ENCODE measurements at places on chromosomes 4 and X.

DNA sequence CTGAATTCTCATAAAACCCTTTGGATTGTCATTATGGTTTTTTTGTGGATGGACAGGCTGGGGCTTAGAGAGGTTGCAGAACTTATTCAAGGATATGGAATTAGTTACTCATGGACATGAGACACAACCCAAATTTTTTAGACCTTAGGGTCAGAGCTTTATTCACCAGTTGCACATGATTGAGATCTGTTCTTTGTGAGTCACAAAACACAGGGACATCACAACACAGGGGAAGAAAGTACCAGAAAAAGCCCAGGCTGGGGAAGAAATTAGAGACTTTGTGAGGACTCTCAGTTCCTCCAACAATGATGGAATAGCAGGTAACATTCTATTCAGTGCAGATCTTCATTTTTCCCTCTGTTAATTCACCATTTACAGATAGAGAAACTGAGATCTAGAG lies 602.4 kb upstream of the CPEB2 start:
- DNase-seq: no peak

DNA sequence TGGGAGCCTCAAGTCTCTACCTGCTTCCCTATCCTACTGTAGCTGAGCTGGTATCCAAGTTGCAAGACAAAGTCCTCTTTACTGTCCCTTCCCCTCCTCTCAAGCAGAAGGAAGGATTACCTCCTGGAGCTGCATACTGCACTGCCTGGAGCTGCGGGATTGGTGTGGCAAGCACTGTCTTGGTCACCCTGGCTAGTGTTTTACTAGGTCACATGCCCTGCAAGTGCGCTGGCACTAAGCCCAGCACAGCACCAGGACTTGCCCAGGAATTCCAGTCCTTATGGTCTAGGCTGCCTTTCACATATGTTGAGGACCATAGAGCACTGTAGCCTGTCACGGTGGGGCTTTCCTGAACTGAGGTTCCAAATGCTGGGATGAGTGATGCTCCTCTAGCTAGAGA lies 227.3 kb upstream of the ZC4H2 start:
- no peak for DNase-seq

DNA sequence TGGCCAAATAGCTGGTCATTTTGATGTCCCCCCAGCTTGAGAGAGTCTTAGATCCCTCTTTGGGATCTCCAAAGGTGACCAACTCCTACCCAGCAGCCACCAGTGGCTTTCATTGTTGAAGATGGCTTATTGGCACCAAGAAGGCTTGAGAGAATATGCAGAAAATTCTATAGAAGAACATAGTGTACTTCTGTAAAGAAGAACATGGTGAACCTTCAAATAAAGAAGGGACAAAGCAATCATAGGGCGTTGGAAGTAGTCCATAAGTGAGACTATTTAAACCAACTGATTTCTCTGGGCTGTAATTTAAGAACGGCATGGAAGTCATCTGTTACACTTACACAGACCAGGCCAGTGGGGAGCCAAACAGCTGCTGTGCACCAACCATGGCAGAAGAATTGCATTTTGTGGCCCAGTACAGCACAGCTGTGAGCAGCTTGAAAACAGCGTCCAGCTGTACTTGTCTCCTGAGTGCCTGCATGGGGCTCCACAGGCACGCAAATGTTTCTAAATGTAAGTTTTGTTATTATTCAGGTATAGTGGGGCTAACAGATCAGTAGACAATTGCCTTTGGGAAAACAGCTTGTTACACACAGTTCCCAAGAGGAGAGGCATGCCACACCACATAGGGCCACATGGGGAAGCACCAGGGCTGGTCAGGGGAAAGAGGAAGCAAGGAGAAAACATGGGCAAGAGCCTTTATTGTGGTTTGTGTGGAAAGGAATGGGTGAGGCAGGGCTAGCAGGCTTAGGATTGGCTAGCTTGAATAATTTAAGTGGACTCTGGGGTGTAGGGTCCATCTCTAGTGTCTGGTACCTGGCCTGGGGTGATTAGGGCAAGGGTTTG lies 125.0 kb downstream of the ARHGAP6 start:
- no peak for DNase-seq

- no peak for DNase-seq
These were observed 124.7 kb upstream of the LNX1 start for GRCh38 chr4:53716011-53716410.

DNA sequence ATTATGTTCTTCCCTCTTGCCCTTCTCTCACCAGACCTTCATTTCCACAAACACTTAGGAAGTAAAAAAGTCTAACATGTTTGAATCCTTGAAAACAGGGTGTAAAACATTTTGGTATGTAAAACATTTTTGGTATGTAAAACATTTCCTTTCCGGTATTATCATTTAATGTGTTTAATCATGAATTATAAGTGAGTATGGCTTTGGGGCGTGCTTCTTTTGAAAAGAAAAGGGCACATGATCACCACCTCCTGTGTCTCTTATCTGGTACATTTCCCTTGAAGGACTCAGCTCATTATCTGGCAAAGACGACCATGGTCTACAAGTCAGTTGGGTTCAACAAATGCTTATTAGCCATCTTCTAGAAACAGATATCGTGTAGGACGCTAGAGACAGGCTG lies 283.6 kb downstream of the FRMPD4 start:
- DNase-seq: no peak

GRCh38 chr4:106454021-106454420 lies 85.4 kb upstream of the GIMD1 start:
- no peak for DNase-seq

DNA sequence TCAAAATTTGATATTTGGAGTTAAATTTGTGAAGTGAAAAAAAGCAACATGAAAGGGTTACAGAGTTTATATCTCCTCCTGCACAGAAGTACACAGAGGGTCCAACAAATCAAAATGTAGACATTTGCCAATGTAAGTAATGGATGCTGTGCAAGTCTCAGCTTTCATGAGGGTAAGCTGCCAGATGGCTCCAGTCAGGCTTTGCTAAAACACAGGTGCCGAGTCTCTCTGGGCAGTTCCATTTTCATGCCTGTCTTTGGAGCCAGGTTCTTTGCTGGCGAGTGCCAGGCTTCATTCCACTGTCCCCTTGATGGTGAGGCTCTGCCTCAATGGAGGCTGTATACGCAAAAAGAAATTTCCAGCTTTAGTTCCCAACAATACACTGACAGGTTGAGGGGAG lies 27.9 kb downstream of the SLC4A4 start:
- DNase-seq: no peak

- no peak for DNase-seq
These were observed 222.8 kb upstream of the TEX13C start for GRCh38 chrX:125096870-125097269.

All from kidney glomerular epithelial cell (primary cell).